Activated CD4-positive, alpha-beta T cell treated with anti-CD3 and anti-CD28 coated beads, Interleukin-2, amount 50 U/mL, for 24 hours (primary cell): ENCODE measurements at places on chromosomes 16 and 17.
A peak's percentile ranks its signal among the peaks of the same experiment; 100 is the strongest.

DNA sequence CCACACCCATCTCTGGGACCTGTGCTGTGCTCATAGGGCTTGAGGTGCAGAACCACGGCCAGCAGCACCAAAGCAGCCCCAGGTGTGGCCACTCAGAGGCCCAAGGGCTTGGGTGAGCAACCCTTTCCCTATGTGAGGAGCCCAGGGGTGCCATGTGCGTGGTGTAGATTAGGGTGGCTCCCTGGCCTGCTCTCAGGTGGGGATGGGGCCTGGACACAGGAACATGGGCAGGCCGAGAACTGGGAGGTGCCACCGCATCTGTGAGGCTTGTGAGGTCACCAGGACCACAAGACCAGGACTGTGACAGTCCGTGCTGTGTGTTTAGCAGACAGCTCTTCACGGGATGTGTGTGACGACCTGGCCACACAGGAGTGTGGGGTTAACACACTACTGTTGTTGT lies 103.5 kb upstream of the ZNF750 start:
- no peak for DNase-seq

GRCh38 chr16:8806272-8806983 lies 8.8 kb downstream of the PMM2 start:
- no peak for DNase-seq

DNA sequence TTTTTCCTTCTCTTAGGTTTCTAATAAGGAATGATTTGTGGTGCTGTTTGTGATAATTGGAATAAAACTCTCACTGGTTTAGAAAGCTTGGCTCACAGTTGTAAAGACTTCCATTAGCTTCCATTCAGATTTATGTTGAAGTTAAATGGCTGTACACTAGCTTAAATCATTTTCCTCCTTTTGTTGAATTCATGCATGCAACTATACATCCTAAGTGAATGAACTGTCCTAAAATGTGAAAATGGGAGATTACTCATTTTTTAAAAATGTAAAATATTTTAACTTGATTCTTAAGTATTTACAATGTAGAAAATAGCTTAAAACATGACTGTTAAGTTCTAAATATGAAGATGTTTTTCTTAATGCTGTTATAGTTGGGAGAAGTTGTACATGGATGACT lies 15.2 kb downstream of the PRKCA start:
- no peak for DNase-seq

- DNase-seq: no peak
Observed at GRCh38 chr17:69913616-69914015, 161.4 kb upstream of the KCNJ16 start.

GRCh38 chr17:39794249-39794970 lies 56.7 kb downstream of the GRB7 start:
- DNase-seq: no peak

DNA sequence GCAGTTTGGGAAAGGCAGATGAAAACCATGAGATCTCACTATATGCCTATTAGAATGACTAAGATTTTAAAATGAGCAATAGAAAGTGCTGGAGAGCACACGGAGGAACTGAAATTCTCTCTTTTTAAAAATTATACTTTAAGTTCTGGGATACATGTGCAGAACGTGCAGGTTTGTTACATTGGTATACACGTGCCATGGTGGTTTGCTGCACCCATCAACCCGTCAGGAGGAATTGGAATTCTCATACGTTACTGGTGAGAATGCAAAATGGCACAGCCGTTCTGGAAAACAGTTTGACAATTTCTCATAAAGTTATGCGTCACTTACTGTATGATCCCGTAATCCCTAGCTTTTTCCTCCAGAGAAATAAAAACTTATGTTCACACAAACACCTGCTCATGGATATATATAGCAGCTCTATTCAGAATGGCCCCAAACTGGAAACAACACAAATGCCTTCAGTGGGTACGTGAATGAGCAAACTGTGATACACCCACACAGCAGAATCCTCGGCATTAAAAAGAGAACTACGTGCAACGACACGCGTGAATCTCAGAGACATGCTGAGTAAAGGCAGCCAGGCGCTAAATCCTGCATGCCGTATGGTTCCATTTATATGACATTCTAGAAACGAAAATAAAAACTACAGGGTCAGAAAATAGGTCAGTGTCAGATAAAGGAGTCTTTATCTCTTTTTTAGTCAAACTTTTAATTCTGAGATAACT lies 11.8 kb downstream of the PIK3R6 start:
- DNase-seq: no peak

DNA sequence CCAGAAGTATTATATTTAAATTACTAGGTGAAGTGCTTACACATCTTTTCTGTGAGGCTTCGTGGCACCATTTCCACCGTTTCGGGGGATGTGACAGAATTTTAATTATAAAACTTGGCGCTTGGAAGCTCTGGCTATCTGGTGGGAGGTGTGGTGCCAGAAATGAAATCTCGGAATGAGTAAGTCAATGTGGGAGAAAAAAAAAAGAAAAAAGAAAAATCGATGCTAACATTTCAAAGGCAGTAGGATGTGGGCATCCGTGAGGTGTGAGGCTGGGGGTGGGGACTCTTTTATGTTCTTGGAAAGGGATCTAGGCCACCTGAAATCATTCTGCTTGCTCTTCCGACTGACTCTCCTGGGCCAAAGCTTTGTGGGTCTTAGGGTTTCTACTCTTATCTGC lies 21.9 kb downstream of the CPPED1 start:
- no peak for DNase-seq

GRCh38 chr17:16106161-16106891 lies 106.7 kb downstream of the TTC19 start:
- DNase-seq: no peak

GRCh38 chr17:17348872-17349723 lies 45.9 kb downstream of the NT5M start:
- DNase-seq: no peak

DNA sequence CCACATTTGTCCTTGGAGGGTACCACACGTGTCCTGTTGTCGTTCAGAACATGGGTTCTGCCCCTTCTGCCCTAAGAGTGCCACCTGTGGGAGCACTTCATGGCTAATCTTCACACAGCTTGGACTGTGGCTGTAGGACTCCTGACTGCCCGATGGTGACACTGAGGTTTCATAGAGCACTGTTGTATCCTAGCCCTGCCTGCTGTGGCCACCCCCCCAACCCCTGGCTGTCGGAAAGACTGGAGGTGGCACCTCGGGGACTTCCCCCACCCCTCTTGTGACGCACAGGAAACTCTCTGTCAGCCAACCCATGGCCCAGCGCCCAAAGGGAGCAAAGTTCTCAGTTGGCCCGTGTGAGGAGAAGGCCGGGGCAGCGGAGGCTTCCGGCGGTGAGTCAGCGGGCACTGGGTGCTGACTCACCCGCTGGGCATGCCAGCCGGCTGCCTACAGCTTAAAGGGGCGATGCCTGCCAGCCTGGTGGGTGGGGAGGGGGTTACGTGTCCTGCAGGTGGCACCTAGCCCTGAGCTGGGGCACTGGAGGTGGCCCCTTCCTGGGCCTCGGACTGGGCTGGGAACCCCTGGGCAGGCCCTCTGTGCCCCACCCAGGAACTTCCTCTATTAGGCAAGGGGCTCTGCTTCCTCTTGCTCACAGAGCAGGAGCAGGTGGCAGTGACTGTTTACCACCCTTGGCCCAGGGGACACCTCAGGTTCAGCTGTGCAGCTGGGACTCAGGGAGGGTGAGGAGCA lies 3.4 kb downstream of the MAP2K3 start:
- peak; percentile 93 for DNase-seq

DNA sequence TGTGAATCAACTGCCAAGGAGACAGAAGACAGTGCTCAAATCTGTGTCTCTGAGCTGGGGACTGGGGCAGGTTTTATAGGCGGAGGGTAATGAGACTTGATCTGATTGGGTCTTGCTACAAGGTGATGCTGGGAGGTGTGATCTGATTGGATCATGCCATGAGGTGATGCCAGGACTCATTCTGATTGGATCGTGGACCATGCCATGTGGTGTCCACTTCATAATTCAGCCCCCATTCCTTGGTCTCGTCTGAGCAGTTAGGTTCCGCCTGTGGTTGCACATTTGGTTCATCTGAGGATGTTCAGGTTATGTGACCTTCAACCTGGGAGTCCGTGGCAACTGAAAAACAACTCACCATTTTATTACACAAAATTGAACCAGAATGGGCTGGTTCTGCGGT lies 41.0 kb downstream of the OTOA start:
- no peak for DNase-seq

DNA sequence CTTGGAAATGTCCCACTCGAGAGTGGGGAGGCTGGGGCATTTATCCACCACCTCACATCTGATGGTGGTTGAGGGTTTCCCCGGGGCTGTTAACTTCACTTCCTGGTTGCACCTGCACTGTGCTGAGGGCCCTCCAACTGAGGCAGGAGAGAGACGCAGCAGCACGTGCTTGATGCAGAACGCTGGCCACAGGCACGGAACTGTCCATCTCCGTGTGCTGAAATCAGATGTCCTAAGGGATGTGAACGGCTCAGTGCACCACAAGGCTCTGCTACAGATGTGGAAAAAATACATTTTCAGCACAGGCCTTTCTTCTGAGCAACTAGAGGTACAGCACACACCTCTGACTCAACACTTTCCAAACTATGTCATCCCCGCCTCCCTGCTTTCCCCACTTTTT lies 114.8 kb upstream of the C16orf82 start:
- DNase-seq: no peak

DNA sequence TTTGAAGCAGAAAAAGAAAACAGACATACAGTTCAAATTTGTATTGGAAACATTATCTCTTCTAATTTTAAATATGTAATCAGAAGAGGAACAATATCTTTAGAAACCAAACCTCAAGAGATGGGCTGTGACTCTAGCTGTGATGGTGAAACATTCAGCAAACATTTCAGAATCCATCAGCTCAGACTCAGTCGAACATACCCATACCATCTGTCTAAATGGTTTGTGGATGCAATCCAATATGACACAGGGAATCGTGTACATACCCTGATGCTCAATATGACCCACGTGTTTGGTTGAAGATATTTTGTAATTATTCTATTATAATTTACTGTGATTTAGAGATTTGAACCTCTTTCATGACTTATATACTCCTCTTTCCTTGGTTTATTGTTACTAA lies 665.2 kb upstream of the CDH8 start:
- no peak for DNase-seq

DNA sequence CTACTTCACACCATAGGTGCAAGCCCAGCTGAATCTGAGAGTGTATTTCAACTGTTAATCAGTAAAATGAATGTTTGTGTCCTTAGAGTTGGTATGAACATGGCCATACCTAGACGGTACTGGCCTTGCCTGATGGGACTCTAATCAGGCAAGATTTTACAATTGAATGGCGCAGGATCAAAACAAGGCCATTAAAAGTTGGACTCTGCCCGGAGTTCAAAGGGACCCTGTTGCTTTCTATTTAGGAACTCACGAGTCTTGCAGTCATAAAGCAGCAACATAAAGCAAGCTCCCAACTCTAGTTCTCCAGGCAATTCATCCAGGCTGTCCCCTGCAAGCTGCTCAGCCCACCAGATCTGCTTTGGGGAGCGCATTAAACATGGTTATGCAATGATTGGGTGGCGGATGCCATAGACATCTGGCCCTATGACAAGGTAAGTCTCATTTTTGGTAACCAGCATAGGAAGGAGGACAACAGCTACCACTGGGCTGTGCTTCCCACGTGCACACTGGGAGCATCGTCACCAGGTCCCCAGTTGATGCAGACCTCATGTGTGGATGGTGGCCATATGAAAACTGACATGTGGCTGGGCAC lies 8.8 kb downstream of the TMEM186 start:
- DNase-seq: no peak

DNA sequence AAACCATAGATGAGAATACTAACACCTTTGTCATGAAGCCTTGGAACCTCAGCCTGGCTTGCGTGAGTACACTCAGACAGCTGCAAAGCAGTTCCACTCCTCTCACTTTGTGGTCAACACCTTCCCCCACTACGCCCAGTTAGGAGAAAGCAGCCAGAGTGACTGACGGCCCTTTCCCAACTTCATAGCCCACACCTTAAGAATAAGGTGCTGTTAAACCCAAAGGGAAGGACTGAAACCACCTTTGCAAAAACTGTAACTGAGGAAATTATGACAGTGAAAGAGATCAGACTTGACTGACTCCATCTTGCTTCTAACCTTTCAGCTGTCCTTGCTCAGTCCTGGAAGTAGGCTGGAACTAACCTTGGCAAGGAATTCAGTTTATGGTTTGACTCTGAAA lies 13.7 kb downstream of the N4BP1 start:
- no peak for DNase-seq

- no peak for DNase-seq
Observed at GRCh38 chr17:51617986-51618385, 357.6 kb downstream of the UTP18 start.

- DNase-seq: no peak
Observed at GRCh38 chr17:46730026-46730425, 88.5 kb downstream of the WNT3 start.

- no peak for DNase-seq
Observed at GRCh38 chr17:12620200-12620720, 45.4 kb upstream of the MYOCD start.

- no peak for DNase-seq
Observed at GRCh38 chr16:88285514-88285822, 97.3 kb upstream of the ZNF469 start.

DNA sequence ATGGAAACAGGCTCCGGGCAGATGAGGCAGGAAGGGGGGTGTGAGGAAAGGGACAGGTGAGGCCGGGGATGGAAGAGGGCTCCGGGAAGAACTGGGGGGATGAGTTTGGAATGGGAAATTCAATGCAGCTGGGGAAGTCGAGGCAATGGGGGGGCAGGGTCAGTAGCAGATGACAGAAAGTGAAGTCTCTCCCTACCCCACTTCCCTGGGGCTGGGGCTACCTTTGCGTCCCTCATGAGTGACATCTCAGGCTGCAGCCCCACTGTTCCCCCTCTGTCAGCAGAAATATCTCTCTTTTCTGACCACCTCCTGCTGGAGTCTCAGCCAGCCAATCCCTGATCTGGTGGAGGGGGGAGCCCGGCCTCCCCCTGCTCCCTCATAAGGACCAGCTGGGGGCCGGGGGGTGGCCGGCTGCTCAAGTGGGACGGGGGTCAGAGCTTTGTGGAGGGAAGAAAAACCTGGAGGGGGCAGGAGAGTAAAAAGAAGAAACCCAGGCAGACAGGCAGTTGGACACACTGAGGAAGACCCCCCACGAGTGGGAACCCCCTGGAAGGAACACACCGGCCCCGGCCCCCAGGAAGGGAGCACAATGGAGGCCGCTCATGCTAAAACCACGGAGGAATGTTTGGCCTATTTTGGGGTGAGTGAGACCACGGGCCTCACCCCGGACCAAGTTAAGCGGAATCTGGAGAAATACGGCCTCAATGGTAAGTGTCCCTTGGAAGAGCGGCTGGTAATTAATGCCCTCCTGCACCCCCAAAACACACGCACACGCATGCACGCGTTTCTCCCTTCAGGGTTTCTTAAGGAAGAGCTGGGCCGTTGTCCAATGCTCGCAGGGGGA lies at the start of gene ATP2A1:
Gene ATP2A1 (plus strand): TSS at position 406 of the 844 bp plus-strand sequence. CDS start 184 bp downstream, at position 590.
- DNase-seq: no peak

DNA sequence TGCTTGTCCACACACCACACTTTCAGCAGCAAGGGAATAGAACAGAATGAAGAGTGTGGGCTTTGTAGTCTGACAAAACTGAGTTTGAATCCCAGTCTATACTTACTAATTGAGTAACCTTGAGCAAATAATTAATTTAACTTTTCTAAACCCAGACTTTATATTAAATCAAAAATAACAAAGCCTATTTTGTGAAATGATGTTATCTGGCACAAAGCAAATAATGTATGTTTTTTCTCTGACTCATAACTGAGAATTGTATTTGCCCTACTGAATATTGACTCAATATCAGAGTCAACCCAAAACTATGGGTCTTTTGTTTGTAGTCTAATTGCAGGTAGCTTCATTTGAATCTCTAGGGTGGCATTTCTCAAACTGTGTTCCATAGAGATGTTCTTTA lies 77.9 kb upstream of the TANC2 start:
- DNase-seq: no peak

GRCh38 chr17:40124279-40125141 lies 2.7 kb downstream of the MSL1 start:
- DNase-seq: no peak
